ENCODE measurements at places on chromosomes 11 and 22. TPM values are rescaled to one million over a fixed set of nuclear protein-coding genes. Genes with fewer than 3 reads are reported as not detected.

MMP10 gene
- total RNA-seq: not detected

GRCh38 chr11:2461956-2462542 lies 17.2 kb downstream of the KCNQ1 start:
- DNase-seq: no peak

DNA sequence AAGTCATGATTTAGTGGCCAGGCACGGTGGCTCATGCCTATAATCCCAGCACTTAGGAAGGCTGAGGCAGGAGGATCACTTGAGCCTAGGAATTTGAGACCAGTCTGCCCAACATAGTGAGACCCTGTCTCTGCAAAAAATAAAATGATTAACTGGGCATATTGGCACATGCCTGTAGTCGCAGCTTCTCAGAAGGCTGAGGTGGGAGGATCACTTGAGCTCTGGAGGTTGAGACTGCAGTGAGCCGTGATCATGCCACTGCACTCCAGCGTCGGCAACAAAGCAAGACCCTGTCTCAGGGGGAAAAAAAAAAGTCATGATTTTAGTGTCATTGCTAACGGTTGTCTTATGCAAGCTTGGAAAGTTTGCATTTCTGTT lies 11.9 kb downstream of the UBE2L3 start:
- no peak for DNase-seq

DNA sequence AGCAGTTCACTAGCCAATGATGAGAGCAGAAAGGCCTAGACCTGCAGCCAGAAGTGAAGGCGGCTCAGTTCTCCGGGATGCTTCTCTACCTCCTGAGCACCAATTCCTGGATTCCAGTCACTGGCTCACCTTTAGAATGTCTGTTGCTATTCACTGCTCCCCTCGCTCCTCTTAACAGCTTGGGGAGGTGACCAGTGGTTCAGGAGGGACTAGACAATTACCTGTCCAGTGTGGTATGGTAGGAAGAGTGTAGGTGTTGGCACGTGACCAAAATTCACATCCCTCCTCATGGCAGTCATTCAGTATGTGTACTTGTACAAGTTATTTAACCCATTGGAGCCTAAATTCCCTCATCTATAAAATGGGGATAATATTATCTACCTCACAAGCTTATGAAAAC lies 4.0 kb downstream of the THRSP start:
- no peak for DNase-seq

Measured in left cardiac atrium (tissue), 4 donors.